Left forelimb (tissue), 1 donor: ENCODE measurements at places on chromosomes 12 and 14.
A peak's percentile ranks its signal among the peaks of the same experiment; 100 is the strongest.

- no peak for DNase-seq
Measured at GRCh38 chr12:22313963-22314330, 20.6 kb downstream of the ST8SIA1 start.

GRCh38 chr14:91872011-91872501, 4.7 kb upstream of the TC2N start:
- DNase-seq, result no peak

GRCh38 chr14:90814806-90815571, 1.2 kb downstream of the TTC7B start:
- DNase-seq, result no peak

DNA sequence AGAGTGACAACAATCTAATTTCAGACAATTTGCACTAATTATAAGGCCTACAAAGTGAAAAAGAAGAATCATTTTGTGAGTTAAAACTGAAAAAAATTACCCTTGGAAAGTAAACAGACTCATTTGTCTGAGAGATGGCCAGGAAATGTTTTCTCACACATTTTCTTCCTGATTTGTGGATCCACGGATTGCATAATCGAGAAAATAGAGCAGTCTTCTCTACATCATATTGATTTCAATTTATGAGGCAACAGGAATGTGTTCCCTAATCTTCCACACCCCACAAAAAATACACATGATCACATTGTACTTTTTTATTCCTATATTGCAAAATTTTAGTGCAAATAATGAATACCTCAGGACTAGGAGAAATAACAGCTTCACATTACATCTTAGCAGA, 160.8 kb downstream of the CCER1 start:
- no peak for DNase-seq

- DNase-seq, result no peak
Measured at GRCh38 chr14:50984036-50984710, 39.9 kb upstream of the PYGL start.

DNA sequence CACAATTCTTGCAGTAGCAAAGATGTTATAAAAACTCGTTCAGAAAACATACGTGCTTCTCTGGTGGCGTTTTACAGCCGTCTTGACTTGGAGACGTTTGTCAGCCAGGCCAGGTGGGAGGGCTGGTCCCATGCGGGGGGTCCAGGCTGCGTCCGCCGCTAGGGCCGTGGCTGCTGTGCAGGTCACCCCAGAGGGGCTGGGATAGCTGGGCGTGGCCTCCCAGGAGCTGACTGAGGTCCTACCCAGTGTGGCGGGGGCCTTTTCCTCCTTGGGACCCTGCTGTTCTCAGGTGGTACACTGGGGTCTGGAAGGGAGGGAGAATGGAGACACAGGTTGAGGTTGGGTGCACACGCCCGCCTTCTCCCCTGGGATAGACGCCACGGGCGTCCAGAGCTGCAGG, 25.2 kb downstream of the MTA1 start:
- DNase-seq, result no peak

GRCh38 chr14:50064993-50065392, 51.4 kb downstream of the VCPKMT start:
- no peak for DNase-seq

DNA sequence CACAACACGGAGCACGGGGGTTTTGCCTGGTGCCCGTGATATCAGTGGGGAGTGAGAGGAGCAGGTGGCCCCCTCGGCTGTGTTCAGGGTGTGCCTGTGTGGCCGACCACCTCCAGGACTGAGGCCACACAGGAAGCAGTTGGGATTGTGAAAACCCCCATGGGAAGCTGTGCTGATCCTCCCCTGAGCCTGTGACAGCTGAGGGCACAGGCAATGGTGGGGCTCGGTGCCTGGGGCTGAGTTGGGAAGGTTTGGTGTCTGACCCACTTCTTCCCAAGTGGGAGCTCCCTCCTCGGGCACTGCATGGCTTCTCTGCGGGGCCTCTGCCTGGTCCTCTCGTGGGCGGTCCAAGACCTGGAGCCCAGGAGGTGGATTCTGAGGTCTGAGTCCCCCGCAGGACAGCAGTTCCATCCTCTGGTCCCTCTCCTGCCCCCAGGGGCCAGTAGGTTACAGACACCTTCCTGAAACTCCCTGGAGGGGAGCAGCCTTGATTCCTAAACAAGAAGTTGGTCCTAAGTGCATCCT, 17.9 kb downstream of the PACS2 start:
- peak; percentile 53 for DNase-seq
